Urothelium cell line (cell line): ENCODE measurements at places on chromosomes 2 and 18.

DNA sequence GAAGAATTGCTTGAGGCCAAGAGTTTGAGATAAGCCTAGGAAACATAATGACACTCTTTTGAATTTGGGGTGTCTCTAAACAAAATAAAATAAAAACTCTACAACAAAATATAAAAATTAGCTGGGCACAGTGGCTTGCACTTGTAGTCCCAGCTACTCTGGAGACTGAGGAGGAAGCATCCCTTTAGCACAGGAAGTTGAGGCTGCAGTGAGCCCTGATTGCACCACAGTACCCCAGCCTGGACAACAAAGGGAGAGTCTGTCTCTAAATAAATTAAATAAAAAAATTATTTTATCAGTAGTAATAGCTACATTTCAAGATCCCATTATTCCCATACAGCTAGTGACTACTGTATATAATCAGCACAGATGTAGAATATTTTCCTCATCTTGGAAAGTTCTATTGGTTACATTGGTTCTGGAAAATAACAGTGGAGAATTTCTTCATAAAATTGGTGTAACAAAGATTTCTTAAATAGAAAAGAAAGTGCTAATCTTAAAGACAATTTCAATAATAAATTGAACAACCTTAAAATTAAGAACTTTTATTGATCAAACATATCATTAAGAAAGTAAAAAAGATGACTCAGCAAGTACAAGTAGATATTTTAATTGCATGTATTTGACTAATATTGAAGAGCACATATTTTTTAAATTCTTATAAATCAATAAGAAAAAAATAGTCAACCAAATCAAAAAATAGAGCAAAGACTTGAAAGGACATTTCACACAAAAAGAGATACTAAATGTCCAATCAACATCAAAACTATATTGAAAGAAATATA, 90.4 kb upstream of the KYNU start:
- no peak for DNase-seq

GRCh38 chr2:99442837-99443236, 47.0 kb downstream of the REV1 start:
- no peak for DNase-seq

DNA sequence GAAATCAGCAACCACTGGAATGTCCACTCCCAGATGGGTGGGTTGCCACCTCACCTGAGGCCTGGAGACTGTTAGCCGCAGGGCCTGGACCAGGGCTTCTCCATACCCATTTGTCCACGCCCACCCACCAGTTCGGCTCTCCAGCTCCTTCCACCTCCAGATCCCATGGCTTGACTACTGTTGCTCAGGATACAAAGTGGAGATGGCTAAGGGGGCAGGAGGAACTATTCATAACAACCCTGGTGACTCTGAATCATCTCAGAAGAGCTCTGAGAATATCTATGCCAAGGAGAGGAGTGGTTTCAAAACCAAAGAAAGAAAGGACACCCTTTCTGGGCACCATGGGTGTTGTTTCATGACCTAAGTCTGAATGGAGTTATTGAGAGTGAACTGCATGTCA, 145.8 kb downstream of the LAMA3 start:
- no peak for DNase-seq

GRCh38 chr2:43169987-43170386, 56.4 kb downstream of the ZFP36L2 start:
- no peak for DNase-seq

DNA sequence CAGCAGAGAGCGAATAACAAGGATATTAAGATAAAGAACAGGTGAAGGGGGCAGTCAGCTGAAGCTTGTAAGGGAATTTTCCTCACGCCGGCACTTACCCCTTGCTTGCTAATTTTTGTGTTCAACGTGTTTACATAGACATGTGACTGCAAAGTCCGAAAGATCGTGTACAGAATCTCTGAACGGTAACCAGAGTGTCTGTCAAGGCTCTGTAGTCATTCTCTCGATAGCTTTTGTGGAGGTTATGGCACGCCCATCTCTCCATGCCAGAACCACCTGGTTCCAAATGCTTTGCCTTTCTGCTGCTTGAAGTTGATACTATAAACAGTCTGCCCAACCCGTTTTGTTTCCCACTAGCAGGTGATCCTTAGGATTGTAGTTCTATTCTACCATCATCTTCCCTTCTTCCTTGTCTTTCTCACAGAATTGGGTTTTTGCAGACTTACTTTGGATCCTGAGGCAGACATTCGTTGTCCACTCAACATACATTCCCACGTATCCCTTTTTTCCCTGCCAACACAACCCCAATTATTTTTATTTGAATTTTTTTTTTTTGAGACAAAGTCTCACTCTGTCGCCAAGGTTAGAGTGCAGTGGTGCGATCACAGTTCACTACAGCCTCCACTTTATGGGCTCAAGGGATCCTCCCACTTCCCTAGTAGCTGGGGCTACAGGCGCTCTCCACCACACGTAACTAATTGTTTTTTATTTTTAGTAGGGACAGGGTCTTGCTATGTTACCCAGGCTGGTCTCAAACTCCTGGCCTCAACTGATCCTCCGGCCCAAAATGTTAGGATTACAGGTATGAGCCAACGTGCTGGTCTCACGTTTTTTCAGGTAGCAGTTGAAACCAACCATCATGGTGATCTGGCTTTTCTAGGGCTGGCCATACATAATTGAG, 1.3 kb upstream of the USP34 start:
- DNase-seq, result peak; percentile 14

GRCh38 chr2:118845005-118845521, 2.4 kb downstream of the EN1 start:
- no peak for DNase-seq

DNA sequence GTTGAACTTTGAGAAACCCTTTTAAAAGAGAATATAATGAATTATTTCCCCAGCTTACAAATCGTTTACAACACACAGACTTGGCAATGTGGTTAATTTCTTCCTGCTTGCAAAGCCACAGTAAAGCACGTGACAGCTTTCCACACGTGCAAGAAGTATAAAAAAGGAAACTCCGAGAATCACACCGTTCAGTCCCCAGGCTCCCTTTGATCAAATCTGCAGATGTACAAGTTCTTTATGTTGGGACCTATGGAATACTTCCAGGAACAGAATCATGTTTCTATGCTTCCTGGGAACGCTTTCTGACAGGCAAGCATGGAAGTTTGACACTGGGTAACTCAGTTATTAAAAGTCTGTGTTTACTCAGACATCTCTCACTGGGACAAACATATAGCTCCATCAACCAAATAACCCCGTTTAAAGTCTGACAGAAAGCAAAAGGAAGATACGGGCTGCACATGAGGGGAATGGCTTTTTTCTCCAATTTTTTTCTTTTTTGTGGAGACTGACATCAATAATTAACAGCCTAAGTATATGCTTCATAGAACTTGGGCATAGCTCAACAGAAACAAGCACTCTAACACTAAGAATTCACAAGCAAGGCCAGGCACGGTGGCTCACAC, 134.8 kb downstream of the EIPR1 start:
- DNase-seq, result no peak

GRCh38 chr2:41879235-41879916, 168.4 kb upstream of the PKDCC start:
- peak; percentile 38 for DNase-seq

GRCh38 chr2:32271063-32271462, 6.4 kb upstream of the NLRC4 start:
- DNase-seq, result no peak
